ENCODE measurements at places on chromosomes 3 and 15.

DNA sequence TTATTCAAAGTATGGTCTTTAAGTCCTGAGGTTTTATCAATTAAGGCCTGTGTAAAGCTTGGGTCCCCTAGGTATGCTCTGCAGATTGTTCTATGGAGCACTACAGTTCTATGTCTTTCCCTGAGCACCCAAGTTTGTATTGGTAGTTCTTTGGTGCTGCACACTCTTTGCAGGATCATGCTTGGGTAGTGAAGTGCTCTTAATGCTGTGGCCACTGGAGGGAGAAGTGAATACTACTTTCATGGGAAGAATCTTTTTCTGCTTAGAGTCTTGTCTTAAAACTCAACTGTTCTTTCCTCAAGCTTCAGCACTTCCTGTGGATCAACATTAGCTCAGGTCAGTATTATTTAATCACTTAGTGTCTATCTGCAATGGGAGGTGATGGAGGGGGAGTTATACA is 93.6 kb upstream of the CFAP20DC start:
- no peak for DNase-seq

- DNase-seq, result no peak
These were observed 51.7 kb downstream of the ZIC4 start for GRCh38 chr3:147354623-147355022.

DNA sequence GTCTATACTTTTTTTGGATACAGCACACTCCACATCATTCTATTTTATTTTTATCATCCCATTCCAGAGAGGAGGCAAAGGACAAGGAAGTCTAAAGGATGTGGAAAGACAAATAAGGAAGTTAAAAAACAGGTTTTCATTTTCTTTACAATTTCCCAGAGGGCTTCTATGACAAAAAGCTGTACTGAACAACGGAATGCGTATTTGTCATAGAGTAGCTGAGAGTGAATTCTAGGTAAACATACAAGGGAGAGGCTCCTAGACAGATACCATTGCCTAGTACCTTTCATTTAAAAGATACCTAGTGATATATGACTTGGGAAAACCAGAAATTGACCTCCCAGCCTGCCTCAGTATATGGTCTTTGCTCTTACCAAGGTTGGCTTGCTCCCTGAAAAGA is 341.7 kb downstream of the FHIT start:
- DNase-seq, result no peak

GRCh38 chr3:16802389-16802788 is 82.4 kb upstream of the PLCL2 start:
- DNase-seq, result no peak

- DNase-seq, result no peak
These were observed 36.2 kb downstream of the VGLL3 start for GRCh38 chr3:86954747-86955146.

DNA sequence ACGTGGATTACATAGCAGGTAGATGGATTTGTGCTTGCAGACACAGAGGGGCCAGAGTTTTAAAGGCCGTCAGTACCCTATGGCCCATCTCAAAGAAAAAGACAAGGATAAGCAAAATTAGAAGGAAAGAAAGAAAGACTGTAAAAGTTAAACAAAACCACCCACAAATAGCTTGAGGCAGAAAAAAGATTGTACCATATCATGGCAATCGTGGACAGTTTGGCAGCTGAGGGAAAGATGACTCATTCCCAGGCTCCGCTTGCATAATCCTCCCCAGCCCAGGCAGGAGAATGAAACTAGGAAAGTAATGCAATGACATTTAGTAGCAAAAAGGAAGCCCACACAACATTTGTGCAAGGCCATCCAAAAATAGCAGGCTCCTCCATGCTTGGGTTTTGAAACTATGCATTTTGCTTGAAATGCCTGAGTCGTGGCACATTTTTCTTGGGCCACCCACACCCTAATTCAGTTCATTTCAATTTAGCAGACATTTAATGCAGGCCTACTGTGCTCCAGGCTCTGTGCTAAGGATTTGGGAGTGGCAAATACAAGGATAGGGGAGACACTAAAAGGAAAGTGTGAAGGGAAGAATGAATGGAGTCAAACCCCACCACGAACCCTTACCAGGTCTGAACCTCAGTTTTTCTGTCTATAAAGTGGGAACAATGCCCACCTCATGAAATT is 40.9 kb upstream of the SMAD3 start:
- DNase-seq, result no peak

DNA sequence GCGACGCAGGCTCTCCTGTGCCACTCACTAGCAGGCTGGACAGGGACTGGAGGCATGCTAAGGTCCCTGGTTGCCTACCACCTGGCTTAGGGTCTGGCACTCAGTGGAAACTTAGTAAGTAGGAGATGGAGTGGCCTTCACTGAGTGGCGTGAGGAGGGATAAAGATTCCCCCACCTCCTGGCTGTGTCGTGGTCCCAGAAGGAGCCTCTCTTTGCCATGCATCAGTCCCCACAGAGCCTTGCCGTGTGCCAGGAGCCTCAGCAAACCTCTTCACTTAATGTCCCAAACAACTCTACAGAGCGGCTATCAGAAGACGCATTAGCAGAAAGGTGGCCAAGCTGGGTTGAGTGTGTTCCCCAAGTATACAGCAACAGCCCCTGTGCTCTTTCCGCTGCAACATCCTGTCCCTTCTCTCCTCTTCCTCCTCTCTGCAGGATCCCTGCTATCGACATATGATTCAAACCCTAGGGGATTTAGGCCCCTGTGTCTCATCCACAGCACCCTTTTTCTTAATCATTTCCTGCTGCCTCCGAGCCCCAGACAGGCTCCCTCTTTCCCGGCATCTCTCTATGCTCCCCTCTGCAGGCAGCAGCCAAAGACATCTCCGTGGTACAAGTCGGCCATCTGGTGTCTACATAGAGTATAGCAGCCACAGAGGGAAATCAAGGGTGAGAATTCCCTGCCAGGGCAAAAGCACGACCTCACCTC is 66.7 kb downstream of the SLC6A1 start:
- peak; percentile 35 for DNase-seq

DNA sequence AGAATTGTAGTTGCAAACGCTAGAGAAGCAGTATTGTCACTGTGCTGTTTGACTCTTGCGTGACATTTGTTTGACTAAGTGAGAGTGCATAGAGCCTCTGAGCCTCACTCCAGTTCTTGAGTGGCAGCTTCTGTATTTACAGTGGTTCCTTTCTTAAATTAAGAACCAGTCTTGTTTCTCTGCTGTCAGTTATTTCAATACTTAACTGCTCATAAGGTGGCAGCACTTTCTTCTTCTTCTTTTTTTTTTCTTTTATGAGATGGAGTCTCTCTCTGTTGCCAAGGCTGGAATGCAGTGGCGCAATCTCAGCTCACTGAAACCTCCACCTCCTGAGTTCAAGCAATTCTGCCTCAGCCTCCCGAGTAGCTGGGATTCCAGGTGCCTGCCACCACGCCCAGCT is 372.1 kb downstream of the LPP start:
- DNase-seq, result no peak

GRCh38 chr3:128382221-128382807 is 84.4 kb downstream of the DNAJB8 start:
- no peak for DNase-seq

DNA sequence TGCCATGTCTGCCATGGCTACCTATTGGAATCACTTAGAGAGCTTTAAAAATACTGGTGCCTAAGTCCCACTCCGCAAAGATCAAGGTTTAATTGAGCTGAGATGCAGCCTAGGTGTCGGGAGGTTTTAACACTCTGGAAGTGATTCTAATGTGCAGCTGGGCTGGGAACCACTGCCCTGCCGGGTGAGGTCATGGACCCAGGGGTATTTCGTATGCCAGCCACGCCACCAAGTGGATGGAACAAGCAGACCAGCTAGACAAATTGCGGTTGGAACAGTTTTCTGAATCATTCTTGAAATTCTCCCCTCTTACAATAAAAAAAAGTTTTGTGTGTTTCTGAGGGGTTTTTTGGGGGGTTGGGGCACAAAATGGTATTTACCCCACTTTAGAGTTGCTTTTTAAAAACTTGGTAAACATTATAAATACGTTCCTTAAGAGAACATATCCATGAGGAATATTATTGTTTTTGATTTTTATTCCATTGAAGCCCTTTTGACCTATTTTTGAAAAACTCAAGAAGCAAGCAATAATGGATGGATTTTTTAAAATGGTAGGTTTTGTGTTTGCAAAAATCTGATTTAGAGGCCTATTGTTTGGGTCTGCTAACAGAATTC is 66.2 kb upstream of the CSTA start:
- peak; percentile 38 for DNase-seq

DNA sequence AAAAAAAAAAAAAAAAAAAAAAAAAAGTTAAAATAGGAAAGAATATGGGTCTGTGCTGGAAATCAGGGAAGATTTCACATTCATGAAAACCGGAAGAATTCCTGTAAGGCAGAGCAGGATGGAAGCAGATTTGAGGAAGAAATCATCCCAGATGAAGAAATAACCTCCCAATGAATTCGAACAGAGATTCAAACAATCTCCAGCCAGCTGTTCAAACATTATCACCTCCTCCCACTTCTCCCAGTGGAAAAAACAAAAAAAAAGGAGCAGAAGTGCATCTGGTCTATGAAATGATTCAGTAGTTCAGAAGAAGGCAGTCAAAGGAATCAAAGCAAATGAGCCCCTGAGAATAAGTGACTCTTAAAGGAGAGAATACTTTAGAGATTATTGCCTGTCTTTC is 33.1 kb downstream of the CP start:
- DNase-seq, result no peak

DNA sequence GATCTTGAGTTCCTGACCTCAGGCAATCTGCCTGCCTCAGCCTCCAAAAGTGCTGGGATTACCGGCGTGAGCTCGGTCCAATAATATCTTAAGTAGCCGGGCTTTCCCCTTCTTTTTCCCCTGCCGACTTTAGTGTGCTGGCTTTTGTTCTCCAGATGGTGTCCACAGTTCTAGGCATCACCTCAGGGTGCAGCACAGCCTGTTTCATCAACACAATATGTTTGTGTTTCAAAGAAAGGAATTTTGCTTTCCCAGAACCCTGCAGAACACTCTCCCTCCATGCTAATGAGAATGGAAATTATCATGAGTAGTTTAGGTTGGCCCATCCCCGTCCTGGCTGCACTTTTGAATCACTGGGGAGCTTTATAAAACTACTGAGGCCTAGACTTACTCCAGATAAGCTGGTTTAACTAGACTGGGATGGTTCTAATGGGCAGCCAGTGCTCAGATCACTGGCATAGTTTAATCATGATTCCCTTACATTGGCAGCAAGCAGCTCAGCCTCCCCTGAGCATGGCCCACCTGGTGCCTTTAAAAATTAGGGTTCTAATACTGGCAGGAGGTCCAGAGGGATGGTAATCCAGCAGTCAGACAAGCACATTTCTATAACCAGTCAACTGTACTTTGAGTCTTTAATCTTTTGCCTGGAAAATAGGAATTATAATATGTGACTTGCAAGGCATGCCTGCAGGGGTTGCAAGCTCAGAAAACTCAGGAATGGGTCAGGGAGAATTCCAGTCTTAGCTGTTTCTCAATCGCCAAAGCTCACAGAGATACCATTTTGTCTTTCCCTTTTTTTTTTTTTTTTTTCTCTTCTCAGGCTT is 127.6 kb upstream of the RASGRP1 start:
- DNase-seq, result no peak

DNA sequence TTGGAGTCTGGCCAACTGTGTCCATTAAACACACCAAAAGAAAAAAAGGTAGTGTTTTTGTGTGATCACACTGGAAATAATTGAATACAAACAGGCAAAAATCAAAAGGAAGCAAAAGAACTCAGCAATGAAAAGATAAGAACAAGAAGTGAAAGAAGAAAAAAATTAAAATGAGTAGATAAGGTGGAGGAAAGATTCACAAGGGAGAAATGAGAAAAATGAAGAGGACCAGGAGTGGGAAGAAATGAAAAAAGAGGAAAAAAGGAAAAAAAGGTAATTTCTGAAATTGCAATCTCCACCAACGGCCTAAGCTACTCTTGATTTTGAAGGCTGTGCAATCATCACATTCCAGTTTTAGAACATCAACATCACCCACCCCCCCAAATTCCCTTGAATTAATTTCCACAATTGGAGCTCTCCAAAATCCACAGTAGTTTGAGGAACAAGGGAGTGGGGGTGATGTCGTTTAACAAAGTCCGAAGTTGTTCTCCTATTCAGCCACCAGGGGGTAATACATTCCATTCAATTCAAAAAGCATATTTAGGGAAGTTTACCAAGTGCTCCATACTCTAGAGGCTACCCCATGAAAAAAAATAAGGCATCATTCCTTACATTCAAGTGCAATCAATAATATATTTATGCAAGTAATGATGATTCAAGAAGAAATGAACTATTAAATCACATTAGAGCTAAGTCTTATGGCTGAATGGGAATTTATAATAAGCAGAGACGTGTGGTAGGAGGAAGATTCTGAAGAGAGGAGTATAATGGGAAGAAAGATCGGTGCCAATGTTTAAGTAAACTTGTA is 37.4 kb downstream of the ZNF860 start:
- DNase-seq, result peak; percentile 41

DNA sequence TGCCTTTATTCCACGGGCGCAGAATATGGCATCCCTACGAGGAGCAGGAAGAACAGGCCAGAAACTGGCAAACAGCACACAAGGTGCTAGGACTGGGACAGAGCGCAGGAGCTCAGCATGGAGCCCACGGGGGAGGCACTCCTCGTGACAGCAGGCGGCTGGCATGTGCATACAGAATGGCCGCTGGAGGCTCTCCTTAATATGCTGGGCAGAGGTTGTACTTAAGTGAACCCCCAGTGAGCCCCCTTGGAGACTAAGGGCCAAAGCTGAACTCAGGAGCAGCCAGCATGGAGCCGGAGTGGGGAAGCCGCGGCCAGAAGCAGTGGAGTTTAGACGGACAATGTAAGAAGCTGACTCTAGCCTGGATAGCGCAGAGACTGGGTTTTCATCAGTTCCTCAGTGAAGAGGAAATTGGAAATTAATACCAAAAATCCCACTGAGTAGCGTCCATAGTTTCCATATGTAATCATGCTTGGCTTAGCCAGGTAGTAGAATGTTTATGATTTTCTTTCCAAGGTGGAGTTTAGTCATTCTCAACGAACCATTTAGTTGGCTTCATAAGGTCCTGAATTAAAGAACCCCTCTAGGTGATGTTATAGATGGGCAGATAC is 69.4 kb downstream of the EPHB3 start:
- no peak for DNase-seq

GRCh38 chr3:15646851-15647511 is 45.4 kb downstream of the BTD start:
- no peak for DNase-seq

DNA sequence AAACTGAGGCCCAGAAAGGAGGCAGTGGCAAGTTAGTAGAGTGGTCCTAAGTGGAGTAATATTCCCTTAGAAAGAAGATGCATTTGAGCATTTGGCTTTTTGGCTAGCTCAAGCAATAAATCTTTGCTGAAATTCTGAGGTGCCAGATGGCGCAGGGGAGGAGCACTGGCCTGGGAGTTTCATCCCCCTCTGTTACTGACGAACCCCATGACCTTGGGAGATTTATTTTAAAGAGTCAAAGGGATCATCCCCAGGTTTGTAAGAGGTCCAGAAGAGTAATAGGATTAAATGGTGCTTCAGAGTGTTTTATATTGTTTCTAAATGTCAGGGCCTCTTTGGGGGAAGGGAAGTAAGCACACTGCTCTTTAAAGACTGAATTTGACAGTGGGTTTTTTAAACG is 85.1 kb upstream of the PIAS1 start:
- DNase-seq, result peak; percentile 15

DNA sequence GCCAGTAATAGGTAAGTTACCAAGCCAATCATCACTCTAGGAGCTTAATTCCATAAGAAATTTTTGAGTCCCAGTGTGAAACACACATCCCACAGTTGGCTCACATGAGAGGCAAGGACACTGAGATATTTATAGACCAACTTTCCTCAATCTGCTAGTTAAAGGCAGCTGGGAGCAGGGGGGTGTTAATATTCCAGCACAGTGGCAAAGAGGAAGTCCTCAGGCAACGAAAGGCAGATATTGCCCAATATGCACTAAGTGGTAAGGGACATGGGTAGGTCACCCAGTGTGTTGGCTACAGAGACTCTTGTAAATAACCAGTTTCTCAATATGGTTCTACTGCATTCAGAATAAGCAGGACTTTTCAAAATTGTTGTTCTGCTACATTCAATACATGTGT is 61.0 kb downstream of the TOP2B start:
- DNase-seq, result no peak
